Activated T-helper 17 cell treated with anti-CD3 and anti-CD28 coated beads, Interleukin-2, amount 50 U/mL, for 72 hours (primary cell): ENCODE measurements at places on chromosomes 13 and 19. TPM values are rescaled to one million over a fixed set of nuclear protein-coding genes. Genes with fewer than 3 reads are reported as not detected.

- no peak for ATAC-seq
These were observed 267.7 kb downstream of the SHISA2 start for GRCh38 chr13:25784119-25784518.

DNA sequence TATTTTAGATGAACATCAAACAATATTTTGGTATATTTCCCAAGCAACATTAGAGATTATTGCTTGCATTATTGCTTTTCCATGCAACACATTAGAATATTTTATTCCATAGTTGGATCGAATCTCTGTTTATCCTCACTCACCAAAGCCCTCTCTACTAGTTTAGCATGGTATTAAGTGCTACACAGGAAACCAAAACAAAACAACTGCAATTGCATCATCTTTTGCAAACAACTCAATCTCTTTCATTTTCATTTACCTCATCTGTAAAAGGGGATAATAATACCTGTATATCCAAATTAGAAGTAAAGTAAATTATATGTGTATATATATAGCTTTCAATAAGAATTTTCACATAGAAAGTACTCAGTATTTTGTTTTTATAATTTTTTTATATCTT, 147.8 kb upstream of the PCDH9 start:
- no peak for ATAC-seq

- no peak for ATAC-seq
These were observed 285.1 kb downstream of the SPRY2 start for GRCh38 chr13:80055847-80056246.

- ATAC-seq, result no peak
These were observed 8.0 kb downstream of the LPAR6 start for GRCh38 chr13:48404952-48405351.

GRCh38 chr19:3575949-3576673, 3.4 kb downstream of the HMG20B start:
- ATAC-seq, result no peak

DNA sequence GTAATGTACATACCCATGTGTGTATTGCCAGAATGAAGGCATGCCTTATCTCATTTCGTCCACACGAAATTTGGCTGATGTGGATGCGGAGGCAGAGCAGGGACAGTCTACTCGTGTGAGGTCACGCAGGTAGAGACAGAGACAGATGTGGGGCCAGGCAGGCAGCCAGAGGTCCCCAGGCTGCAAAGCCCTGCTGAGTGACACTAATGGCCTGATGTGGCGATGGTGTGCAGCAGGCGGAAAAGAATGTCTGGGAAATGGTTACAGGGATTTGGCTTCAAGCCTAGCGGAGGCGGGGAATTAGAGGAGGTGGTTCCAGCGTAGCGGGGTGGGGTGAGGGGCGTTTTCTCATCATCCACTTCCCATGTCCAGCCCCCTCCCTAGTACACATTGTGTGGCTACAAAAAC, 4.2 kb upstream of the IZUMO2 start:
- ATAC-seq, result no peak

SIGLEC9 gene
- 0.15 TPM for total RNA-seq

ADGRE1 gene
- 6.9 TPM for total RNA-seq

DAND5 gene
- total RNA-seq, result 0.30 TPM

IZUMO2 gene
- not detected for total RNA-seq

PSG3 gene
- total RNA-seq, result 0.19 TPM

LAIR2 gene
- not detected for total RNA-seq
